ENCODE measurements at places on chromosomes 13 and 19.

GRCh38 chr19:49680421-49681351, 3.6 kb downstream of the PRMT1 start:
- peak; percentile 98 for DNase-seq

GRCh38 chr19:3544742-3545668, 6.0 kb downstream of the TEKTIP1 start:
- DNase-seq, result peak; percentile 89

DNA sequence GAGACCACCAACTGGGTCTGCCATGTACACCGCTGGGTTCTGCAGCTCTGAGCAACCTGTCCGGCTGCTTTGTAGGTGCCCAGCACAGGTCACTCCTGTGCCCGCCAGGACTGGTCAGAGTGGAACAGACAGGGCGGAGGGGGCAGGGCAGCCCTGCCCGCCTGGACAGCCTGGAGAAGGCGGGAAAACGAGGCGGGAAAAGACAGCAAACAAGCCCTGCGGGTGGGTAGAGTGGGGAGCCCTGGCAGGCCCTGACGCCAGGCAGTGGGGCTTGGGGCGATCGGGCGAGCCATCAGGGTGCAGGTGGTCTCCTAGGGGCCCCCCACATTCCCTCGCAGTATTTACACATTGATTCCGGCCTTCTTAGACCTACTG, 533 bp upstream of the UHRF1 start:
- DNase-seq, result no peak

- no peak for DNase-seq
Measured at GRCh38 chr13:46343279-46343994, 43.6 kb downstream of the RUBCNL start.

DNA sequence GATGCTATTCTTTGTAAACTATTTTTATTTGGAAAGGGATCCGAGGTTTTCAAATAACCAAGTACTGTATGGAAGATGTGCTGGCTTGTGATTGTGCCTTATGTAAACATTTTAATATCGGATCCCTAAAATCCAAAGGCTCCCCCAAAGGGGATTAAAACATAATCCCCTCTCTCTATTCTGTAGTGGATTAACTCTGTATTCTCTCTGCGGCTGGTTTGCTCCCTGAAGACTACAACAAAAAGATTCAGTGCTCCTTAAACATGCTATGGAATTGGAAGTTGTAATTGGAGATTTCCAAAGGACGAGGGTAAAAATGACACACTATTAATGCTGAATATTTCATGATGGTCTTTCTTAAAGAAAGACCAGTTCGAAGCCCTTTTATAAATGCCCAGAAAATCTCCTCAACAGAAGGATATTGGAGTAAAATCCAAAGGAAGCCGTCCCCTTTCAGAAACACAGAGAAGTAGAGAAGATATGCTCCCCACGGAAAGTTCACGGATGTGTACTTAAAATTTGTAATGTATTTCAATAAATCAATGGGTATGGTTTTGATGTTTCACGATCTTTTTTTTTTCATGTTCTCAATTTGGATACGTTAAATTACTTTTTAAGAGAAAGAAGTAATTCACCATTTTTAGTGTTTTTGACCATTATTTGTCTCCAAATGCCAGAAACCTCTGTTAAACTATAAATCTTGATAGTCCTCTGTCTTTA, 6.5 kb downstream of the MAB21L1 start:
- DNase-seq, result no peak

GRCh38 chr13:102814025-102814607, 15.2 kb downstream of the BIVM start:
- DNase-seq, result no peak

- DNase-seq, result no peak
Measured at GRCh38 chr13:76833441-76833954, 52.7 kb downstream of the KCTD12 start.

- DNase-seq, result no peak
Measured at GRCh38 chr13:37201081-37201480, 95.6 kb upstream of the CSNK1A1L start.

DNA sequence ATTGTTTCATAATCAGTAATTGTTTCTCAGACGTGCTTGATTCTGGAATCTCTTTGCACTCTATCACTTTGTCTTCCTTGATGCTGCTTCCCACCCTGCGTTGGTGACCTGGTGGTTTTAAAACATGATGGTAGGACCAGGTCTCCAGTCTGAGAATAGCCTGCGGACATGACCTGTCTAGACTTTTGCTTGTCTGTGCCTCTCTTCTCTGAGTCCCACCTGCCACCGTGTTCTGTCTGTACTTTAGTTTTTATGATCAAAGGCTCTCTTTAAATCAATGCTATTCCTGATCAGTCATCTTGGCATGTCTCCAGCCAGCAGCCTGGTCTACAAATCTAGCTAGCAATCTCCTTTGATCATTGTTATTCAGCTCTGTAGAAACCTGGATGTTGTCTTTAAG, 933.9 kb downstream of the DIAPH3 start:
- no peak for DNase-seq

DNA sequence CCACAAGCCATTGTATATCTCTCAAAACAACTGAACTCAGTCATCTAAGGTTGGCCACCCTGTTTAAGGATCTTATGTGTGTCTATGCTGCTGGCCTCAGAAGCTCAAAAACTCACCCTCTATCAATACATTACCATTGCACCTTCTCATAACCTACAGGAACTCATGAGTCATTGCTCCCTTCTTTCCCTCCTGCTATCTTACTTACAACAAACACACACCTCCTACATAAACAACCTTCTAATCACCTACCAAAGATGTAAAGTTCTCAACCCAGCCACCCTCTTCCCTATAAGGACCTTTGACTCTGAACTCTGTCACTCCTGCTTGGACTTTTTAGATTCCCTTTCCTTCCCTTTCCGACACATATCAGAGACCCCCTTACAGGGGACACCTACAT, 13.3 kb upstream of the ZSCAN4 start:
- DNase-seq, result no peak

- no peak for DNase-seq
Measured at GRCh38 chr13:112792511-112792910, 102.7 kb downstream of the ATP11A start.

DNA sequence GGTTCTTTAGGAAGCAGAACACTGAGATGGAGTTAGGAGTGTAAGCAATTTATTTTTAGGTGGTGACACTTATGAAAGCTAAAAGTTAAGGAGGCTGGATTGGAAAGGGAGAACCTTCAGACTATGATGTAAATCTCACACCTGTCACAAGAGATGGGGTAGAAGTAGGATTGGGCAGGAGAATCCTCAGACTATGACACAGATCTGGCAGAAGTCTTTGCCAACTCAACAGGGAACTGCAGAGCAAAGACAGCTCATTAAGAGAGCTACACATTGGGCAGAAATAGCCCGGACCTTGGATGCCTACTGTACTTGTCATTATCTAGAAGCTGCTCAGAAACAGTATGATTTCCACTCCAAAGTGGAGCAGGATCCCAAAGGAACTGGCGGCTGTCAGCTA, 134.4 kb downstream of the DNAJC15 start:
- no peak for DNase-seq

DNA sequence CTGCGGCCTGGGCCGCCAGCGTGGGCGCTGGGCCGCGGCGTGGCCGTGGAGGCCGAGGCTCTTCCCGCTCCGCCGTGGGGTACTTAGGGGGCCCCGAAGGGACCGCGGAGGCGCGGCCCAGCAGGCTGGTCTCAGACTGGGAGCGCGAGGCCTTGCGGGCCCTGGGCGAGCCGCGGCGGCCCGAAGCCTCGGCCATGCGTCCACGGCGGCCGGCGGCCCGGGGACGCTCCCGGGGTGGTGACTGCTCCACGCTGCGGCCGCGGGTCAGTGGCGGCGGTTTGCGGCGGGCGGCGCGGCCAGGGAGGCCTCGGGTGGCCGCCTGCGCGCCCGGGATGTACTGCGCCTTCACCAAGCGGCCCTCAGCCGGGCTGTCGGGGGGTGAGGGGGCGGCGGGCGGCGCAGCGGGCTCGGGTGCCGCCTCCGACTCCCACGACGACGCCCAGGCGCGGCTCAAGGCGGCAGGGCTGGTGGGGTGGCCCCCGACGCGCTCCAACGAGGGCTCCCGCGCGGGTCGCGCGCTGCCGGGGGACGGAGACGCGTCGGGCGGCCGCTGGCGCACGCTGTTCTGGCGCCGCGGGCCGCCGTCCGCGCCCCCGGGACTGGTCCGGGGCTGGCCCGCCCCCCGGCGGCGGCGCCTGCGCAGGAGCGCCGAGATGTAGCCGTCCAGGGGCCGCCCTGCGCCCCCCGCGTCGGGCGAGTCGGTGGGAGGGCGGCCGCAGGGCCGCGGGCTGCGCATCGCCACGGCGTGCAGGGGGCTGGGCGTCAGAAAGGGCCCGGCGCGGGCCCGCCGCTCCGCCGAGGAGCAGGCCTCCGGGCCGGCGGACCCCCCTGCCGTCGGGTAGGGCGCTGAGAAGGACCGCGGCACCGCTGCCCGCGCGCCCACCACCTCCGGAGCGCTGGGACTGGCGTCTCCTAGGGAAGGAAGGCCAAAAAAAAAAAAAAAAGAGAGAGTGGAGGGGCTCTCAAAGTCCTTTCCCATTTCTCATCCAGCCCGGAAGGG, 11.7 kb downstream of the DACT3 start:
- no peak for DNase-seq

GRCh38 chr19:22052644-22053013, 345 bp downstream of the ZNF257 start:
- no peak for DNase-seq

DNA sequence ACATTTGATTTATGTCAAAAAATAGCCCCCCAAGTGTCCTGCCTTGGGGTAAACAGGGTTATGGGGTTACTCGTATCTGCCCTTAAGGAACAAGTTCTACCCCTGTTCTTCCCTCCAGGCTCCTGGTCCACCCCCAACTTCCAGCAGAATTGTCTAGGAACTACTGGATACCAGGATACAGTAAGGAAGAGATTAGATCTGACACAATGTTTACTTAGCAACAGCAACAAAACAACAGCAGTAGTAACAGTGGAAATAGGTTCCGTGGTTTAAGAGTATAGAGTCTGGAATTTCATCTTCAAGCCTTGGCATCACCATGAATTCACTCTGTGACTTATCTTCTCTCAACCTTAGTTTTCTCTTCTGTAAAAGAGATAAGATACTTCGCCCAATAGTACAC, 1.7 kb upstream of the FAM98C start:
- no peak for DNase-seq

DNA sequence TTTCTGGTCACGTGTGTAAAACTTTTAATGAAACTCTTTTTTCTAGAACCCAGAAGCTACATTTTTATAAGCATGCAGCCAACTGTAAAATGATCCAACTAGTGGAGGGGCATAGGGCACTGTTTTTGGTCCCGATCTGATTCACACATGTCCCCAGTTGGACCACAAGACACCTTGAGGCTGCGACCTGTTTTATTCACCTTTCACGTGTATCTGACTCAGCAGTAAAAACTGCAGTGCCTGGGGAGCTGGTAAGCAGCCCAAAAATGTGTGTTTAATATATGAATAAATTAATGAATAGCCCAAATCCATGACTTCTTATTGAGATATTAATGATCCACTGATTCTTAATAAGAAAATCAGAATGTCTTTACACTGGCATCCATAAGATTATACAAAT, 140.4 kb downstream of the COL4A1 start:
- DNase-seq, result no peak

DNA sequence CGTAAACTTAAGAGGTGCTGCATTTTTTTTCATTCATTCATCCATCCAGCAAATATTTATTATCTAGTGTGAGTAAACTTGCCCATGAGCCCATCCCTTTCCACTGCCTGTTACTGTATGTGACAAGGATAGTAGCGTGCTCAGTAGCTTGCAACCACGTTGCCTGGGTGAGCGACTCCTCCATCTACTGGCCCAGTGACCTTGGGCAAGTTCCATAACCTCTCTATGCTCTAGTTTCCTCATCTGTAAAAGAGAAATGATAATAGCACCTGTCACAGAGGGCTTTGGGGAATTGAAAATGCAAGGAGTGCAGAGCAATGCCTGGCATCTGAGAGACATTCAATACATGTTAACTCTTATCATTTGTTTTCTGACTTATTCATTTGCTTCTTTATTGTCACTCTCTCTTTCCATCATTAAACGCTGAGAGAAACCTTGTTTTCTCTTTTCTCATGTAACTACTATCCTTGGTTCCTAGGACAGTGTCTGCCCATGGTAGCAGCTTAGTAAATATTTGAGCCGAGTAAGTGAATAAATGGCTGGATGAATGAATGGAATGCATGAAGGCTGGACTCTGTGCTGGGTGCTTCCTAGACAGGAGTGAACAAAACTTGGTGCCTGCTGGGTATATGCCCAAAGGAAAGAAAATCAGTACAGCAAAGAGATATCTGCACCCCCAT, 19.9 kb downstream of the LRCH1 start:
- DNase-seq, result no peak

GRCh38 chr13:78032132-78032531, 113.5 kb upstream of the EDNRB start:
- DNase-seq, result no peak

DNA sequence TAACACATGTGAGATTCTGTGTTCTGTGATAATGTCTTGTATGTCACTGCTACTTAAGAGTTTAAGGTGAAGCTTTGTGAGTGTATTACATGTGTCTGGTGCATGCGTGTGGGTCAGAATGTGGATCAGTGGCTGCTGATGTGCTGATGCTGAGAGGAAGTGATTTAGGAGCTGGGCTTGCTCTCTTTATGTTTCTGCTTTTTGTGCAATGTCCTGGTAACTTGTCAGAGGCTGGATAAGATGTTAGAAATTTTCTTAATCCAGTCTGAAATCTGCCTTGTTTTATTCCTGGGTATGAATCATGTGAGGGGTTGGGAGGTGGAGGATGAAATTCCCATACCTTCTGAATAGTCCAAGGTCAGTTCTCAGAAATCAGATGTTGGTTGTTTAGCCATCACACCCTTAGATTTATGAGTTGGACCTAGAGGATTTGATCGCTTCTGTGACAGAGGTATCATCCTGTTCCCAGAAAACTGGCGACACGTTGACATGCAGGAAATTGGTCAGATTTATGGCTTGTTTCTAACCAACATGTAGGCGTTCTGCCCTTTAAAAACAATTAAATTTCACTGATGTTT, 24.5 kb upstream of the CXCL17 start:
- DNase-seq, result peak; percentile 13

GRCh38 chr13:76762721-76763120, 123.5 kb downstream of the KCTD12 start:
- no peak for DNase-seq

DNA sequence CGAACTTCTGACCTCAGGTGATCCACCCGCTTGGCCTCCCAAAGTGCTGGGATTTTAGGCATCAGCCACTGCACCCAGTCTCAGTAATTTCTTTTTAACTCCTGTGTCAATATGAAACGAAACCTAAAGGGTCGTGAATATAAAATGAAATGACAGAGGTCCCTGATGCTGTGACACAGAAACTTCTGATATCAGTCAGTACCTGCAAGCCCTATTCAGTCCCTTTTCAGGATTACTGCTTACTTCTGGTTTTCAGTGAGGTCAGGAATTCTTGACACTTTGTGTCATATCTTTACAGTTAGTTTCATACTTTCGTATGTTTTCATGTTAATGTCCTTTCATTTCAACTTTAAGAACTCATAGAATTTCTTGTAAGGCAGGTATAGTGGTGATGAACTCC, 58.7 kb downstream of the RNF17 start:
- no peak for DNase-seq

Data from hepatic stellate cell (primary cell).